CD4-positive, alpha-beta T cell treated with Interleukin-6 at 100 ng/mL for 8 hours (primary cell): ENCODE measurements at places on chromosomes 16 and 17.
A peak's percentile ranks its signal among the peaks of the same experiment; 100 is the strongest.

GRCh38 chr16:49560004-49560830 lies 186.6 kb downstream of the C16orf78 start:
- no peak for DNase-seq

DNA sequence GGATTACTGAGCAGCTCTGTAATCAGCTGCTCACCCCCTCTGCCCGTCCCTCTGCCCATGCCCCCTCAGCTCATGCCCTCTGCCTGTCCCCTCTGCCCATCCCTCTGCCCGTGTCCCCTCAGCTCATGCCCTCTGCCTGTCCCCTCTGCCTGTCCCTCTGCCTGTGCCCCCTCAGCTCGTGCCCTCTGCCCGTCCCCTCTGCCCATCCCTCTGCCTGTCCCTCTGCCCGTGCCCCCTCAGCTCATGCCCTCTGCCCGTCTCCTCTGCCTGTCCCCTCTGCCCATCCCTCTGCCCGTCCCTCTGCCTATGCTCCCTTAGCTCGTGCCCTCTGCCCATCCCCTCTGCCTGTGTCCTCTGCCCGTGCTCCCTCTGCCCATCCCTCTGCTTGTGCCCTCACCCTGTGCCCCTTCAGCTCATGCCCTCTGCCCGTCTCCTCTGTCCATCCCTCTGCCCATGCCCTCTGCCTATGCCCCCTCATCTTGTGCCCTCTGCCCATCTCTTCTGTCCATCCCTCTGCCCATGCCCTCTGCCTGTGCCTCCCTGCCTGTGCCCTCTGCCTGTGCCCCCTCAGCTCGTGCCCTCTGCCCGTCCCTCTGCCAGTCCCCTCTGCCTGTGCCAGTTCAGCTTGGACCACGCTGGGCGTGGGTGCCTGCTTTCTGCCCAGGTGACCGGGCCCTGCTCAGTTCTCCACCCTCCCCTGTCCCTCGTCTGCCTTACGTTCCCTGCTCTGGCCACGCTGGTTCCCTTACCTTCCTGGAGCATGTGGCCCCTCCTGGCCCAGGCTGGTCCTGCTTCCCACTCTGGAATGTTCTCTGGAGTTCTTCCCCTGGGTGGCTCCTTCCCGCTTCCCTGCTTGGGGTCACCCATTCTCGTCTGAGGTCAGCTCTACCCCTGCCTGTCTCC lies 97.6 kb downstream of the NPIPB11 start:
- DNase-seq = no peak

GRCh38 chr16:28863929-28864793 lies 518 bp downstream of the SH2B1 start:
- DNase-seq = no peak

DNA sequence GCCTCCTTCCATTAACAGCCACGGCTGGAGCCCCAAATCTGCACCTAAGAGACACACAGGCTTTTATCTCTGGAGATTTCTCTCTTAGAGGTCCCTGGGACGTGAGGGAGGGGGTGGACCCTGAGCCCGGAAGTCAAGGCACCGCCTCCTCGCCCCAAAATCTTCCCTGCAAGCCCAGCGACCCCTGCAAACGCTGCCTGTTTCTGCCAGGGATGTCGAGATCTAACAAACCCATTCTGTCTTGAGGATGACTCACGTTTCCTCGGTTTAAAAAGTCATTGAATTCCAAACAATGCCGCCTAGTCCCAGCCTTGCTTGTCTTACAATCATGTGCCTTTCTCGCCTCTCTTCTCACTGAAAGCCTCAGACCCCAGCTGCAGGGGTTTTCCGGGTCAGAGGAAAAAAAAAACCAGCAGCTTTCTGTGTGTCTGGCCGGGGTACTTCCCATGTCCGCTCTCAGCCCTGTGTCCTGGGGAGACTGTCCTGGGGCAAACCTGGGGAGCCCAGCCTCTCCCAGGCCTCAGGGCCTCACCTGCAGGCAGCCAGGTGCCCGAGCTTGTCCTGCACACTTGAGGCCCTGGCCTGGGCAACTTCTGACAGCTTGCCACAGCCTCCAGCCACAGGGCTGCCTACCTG lies 15.4 kb downstream of the ARL2BP start:
- DNase-seq = peak; percentile 34

DNA sequence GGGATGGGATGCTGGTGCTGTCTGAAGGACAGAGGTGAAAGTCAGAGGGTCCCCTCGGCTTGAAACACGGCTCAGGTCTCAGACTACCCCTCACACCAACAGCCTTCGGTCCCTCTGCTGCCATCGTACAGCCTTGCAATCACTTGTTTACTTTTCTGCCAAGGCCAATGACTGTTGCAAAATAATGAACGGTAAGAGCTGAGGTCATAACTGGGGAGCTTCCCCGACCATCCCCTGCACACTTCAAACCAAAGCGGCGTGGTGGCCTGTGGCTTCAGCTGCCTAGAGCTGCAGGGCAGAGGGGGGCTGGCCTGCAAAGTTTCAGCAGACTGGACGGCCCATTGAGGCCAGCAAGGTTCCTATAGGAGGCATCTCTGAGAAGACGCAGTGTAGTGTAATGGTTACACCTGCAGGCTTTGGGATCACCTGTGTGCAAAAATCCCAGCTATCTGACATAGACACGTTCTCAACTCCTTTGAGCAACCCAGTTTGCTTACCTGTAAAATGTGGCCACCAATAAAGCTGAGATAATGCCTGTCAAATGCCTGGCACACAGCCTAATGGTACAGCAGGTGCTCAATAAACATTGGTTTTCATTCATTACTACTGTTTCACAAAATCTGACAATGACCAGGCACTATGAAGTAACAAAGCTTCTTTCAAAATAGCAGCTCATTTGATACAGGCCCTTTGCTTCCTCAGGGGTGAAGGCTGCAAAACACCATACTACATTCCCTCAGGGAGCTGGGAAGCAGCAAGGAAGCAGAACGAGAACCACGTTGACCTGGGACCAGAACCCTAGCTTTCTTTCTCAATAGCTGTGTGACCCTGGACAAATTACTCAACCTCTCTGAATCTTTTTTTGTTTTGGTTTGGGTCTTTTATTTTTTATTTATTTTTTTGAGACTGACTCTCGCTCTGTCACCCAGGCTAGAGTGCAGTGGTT lies 5.0 kb downstream of the PAM16 start:
- no peak for DNase-seq
